ENCODE measurements at places on chromosomes 12 and 14.

DNA sequence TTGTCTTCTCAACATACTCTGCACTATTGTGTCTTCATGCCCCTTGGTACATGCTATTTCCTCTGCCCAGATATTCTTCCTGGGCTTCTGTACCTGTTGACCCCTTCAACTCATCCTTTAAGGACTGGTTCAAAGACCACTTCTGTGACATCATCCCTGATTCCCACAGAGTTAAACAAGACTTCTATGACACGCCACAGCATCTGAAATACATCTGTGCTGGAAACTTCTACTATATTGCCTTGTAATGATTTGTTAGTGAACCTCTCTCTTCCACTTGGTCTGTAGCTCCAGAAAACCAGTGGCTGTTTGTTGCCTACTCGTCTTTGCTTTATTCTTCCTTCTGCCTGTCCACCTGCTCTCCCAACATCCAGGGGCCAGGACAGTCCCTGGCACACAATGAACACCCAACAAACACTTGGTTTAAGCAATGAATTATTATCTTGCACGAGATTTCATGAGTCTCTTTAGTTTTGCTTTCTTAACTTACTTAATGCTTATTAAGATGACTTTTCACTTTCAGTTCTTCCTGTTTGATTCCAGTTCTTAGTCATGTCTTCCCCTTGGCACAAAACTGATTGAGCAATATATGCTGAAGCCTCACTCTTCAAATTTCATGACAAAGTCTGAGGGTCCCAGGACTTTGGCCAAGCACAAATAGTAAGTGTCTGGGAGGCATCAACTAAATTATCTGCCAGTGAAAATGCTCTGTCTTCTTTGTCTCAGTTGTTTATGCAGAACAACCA is 485.9 kb downstream of the APAF1 start:
- DNase-seq: no peak

DNA sequence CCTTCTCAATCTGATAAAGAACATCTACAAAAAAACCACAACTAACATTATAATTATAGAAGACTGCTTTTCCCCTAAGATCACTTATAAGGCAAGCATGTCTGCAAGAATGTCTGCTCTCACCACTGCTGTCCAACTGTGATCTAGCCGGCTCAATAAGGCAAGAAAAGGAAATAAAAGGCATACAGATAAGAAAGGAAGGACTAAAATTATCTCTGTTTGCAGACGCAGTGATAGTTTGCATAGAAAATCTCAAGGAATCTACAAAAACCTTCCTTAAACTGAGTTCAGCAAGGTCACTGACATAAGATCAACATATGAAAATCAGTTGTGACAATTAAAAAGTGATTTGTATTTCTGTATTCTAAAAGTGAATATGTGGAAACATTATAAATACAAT is 138.0 kb upstream of the EGLN3 start:
- no peak for DNase-seq

GRCh38 chr12:49624921-49625577 is 1.7 kb downstream of the PRPF40B start:
- DNase-seq: peak; percentile 18

DNA sequence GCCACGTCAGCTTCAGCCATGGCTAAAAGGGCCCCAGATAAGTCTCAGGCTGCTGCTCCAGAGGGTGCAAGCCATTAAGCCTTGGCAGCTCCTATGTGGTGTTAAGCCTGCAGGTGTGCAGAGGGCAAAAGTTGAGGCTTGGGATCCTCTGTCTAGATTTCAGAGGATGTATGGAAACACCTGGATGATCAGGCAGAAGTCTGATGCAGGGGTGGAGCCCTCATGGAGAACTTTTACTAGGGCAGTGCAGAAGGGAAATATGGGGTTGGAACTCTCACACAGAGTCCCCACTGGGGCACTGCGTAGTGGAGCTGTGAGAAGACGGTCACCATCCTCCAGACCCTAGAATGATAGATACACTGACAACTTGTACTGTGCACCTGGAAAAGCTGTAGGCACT is 47.9 kb downstream of the SDR9C7 start:
- DNase-seq: no peak

DNA sequence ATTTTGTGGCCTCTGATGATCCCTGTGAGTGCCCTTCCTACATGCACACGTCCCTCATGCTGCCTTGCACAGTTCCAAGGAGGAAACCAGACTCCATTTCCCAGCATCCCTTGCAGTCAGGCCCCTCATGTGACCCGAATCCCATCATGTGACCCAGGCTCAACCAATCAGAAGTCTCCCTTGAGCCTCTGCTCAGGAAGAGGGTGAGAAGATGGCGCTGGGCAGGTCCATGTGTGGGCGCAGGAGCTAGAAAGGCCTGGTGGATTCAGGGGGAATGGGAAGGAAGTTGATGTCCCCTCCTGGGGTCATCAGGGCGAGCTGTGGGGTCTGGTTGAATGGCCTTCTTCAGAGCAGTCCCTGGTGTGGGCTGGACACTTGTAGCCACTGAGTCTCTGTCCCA is 240.5 kb downstream of the ADGRD1 start:
- no peak for DNase-seq

- no peak for DNase-seq
These were observed 46.7 kb downstream of the PTGER2 start for GRCh38 chr14:52360831-52361230.

DNA sequence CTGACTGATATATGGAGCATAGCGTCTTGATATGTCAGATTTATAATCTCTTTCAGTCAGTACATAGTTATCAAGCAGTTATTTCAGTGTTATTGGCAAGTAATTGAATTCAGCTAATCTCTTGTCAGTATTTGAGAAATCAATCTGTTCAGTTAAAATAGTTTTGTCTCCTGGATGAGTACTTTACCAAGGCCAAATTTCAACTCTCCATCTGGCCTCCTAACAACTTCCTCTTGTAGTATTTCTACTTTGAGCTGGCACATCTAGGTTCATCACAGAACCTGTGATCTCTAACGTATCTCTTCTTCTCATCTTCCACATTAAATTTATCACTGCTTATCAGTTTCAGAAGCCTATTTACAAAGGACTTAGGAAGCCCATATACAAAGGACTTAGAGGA is 690.5 kb downstream of the C12orf50 start:
- no peak for DNase-seq

GRCh38 chr14:103782376-103782775 is 65.0 kb downstream of the PPP1R13B start:
- DNase-seq: no peak

- no peak for DNase-seq
These were observed 180.5 kb upstream of the HMGA2 start for GRCh38 chr12:65643595-65644386.

- no peak for DNase-seq
These were observed 379.4 kb upstream of the PDE3A start for GRCh38 chr12:19988948-19989347.

DNA sequence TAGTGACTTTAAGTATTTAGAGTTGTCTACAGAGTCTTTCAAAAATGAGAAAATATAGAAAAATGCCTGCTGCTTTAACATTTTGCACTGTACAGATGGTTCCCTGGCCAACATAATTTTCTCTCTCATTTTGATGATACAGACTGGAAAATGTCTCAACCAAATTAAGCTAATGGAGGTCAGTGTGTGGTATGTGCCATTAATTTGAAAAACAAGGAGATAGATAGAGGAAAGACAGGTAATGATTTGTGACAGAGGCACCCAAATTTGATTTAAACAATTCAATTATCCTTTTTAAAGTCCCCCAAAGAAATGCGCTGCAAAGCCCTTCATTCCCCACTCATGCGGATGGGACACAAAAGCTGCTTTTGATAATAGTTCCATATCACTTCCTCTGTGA is 140.0 kb downstream of the ASCL1 start:
- no peak for DNase-seq

GRCh38 chr12:30696486-30696885 is 817 bp upstream of the IPO8 start:
- DNase-seq: no peak

DNA sequence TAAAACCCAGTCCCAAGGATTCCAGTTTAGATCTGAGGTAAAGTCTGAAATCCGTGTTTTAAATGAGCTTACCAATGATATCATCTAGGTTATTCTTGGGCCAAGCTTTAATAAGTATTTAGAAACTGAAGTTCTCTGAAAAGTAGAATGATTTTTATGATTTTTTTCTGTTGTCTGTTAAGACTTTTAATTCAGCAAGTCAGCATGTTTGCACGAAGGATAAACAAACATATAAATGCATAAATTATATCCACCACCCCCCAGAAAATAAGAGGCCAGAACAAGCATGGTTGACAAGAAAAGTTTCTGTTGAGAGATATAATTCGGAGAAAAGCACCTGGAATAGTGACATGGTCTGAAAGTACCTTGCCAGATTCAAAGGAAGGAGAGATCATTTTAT is 655.7 kb downstream of the NOVA1 start:
- DNase-seq: no peak

DNA sequence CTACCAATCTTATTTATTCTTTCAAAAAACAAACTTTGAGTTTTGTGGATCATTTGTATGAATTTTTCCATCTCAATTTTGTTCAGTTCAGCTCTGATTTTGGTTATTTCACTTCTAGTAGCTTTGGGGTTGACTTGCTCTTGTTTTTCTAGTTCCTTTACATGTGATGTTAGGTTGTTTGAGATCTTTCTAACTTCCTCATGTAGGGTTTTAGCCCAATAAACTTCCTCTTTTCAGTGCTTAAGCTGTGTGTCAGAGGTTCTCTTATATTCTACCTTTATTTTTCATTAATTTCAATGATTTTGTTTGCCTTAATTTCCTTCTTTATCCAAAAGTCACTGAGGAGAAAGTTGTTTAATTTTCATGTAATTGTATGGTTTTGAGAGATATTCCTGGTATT is 860.4 kb upstream of the FBXO33 start:
- peak; percentile 44 for DNase-seq

DNA sequence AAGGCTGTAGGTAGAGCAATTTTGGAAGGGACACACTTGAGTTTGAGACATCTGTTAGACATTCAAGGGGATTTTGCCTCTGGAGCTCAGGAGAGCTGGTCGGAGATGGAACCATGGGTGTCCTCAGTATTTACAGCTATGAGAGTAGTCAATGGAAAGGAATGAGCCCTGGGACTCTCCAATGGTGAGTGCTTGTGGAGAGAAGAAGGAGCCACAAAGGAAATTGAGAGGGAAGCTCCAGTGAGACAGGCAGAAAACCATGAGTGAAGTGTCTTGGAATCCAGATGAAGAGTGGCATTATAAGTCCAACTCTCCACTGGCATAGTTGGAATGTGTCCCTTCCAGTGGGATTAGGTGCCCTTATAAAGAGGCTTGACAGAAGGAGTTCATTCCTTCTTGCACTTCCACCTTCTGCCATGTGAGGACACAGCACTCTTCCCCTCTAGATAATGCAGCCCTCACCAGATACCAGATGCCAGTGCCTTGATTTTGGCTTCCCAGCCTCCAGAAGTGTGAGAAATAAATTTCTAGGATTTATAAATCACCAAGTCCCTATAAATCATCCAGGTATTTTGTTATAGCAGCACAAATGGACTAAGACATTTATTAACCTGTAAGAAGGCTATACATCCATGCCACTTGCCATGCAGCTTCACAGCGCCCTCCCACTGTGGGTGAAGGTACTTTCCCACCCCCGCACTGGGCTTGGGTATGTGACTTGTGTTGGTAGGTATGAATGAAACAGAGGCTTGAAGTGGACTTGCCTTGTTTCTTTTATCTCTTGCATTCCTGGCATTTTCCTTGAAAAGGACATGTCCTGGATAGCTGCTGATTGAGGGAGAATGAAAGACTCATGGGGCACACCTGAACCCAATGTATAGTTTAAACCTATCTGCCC is 27.3 kb downstream of the LLPH start:
- DNase-seq: peak; percentile 21

DNA sequence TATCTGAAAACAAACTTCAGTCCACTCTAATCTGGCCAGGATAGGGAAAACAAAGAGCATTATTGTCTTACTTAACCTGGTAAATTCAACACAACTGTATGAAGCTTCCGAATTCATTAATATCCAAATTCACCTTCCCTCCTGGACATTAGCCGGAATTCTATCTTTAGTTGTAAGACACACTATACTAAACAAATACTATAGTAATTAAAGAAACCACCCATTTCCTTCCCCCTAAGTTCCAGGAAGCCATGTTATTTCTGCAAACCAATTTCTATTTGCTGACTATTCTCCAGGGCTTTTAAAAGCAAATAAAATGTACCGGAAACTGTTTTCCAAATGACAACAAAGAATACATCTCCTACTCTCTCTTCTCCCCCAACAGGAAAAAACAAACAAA is 122.7 kb upstream of the MDM1 start:
- peak; percentile 41 for DNase-seq

DNA sequence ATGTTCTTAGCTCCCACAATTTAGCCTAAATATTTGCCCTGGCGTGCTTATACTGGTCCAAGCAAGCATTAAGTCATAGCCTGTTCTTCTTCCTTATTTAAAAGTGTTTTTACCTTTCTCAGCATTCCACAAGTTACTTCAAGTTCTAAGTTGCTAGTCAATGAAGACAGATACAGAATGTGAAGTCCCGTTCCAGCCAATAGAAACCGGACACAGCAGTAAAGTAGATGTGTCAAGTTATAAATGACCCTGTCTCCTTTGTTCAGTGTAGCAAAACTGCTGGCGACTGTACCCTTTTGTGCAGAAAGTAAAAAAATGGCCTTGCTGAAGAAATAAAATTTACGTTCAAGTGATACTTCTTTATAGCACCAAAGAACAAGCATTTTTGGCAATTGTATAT is 3.9 kb downstream of the SNAPC1 start:
- DNase-seq: no peak

- DNase-seq: no peak
These were observed 148.3 kb downstream of the KCNH5 start for GRCh38 chr14:62896932-62897456.

- DNase-seq: no peak
These were observed 103.3 kb downstream of the C12orf75 start for GRCh38 chr12:105433804-105434203.

GRCh38 chr12:22254478-22254877 is 80.0 kb downstream of the ST8SIA1 start:
- no peak for DNase-seq

- DNase-seq: no peak
These were observed 592.9 kb upstream of the FLRT2 start for GRCh38 chr14:84937016-84937415.

- DNase-seq: no peak
These were observed 39.4 kb downstream of the RPS29 start for GRCh38 chr14:49546766-49547165.

- DNase-seq: no peak
These were observed 368.9 kb downstream of the AACS start for GRCh38 chr12:125434131-125434530.

- no peak for DNase-seq
These were observed 18.2 kb downstream of the FAM222A start for GRCh38 chr12:109731806-109732205.

GRCh38 chr14:77659831-77660230 is 43.4 kb upstream of the SPTLC2 start:
- no peak for DNase-seq

- peak; percentile 35 for DNase-seq
These were observed 48.0 kb upstream of the RIMBP2 start for GRCh38 chr12:130764073-130764472.

Measured in KBM-7 (cell line).